ENCODE measurements at places on chromosomes 2 and 18.

GRCh38 chr2:221215487-221215886, 356.6 kb downstream of the EPHA4 start:
- DNase-seq: no peak

DNA sequence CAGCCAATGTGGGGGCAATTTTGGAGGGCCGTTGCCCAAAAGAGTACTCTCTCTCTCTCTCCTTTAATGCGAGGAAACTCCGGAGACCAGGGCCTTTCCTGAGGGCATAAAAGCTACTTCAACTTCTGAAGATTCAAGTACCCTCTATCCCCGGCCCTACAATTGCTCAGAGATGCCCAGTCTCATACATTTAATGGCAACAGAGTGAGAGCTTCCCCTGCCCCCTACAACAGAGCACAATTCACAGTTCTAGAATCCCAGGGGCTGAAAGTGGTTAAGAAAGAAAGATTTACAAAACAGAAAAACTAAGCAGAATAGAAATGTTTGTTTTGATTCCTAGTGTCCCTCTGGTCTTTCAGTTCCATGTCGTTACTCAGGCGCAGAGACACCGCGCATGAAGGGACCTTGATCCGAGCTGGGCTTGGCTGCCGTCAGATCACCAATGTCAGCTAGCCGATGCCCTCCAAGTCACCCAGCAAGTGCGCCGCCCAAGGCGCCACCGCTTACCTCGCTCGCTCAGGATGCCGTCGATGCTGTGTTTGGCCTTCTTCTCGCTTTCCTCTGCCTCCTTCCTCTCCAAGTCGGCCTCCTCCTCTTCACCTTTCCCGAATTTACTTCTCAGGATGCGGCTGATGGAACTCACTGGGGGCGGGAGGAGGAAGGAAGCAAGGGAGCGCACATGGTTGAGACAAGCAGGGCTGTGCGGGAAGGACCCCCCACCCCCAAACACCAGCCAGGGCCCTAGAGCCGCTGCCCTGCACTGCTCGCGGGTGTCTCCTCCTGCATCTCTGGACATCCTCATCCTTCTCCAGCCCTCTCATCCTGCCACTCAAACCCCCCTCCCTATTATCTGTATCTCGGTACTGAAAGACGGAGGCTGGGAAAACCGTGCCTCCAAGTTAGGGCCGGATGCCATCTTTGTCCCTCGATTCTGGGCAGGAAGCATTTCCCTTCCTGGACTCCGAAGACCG, 4.9 kb downstream of the PAX3 start:
- no peak for DNase-seq

GRCh38 chr2:21254170-21254965, 130.6 kb downstream of the TDRD15 start:
- DNase-seq: no peak

- no peak for DNase-seq
Observed at GRCh38 chr2:98127229-98127989, 40.4 kb downstream of the VWA3B start.

- no peak for DNase-seq
Observed at GRCh38 chr2:152782171-152782570, 63.8 kb downstream of the ARL6IP6 start.

- no peak for DNase-seq
Observed at GRCh38 chr2:70371753-70372152, 69.9 kb upstream of the FAM136A start.

DNA sequence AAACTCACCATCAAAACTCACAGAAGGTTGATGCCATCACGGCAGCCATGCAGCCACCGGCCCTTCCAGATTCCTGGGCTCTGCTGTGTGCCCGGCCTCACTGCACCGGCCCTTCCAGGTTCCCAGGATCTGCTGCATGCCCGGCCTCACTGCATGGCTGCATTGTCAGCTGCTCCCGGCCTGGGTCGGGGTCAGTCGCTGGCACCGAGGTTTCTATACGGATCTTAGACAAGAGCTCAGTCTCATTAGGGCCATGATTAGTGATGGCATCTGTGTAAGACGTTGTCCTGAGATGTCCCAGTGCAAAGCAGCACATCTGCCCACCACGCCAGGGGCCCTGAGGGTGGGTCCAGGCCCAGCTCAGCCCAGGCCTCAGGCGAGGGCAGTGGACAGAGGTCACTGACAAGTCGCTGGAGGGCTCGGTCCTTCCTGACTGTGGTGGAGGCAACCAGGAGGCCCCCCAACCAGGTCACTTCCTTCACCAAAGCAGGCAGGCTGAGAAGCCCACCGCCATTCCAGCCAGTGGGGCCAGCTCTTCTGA, 29.4 kb downstream of the TMEM18 start:
- DNase-seq: no peak

- DNase-seq: no peak
Observed at GRCh38 chr18:35121531-35121930, 80.3 kb downstream of the MAPRE2 start.

DNA sequence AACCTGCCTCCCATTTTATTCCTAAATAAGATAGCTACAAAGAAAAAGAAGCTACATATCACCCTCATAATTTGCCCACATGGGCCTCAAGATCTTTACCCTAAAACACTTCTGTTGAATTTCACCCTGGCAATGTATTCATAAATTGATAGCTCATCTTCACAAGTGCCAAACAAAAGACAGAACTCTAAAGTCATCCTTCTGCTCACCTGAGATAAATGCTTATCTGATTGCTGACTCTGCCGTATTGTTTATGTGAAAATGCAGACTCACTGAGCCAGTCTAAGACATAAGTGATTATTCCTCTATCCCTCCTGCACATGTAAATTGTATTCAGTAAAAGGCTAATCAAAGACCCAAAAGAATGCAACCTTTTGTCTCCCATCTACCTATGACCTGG, 2.0 kb downstream of the RDH14 start:
- DNase-seq: no peak

DNA sequence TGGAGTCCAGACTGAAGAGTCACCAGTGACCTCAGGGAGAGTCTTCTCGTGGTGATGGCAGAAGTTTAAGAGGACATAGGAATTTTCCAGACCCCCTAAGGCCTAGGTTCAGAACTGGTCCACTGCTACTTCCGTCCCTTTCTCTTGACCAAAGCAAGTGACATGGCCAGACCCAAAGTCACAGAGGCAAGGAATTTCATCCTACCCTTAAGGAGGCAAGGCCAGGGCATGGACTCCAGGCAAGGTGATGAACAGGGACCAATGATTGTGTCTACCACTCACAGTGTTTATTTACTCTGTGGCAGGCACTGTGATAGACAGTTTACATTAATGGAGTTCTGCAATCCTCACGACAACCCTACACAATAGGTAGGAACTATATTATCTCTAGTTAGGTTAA, 265.1 kb downstream of the GLI2 start:
- DNase-seq: no peak

- peak; percentile 41 for DNase-seq
Observed at GRCh38 chr18:63848159-63848558, 39.3 kb upstream of the SERPINB2 start.

- DNase-seq: no peak
Observed at GRCh38 chr2:8754106-8754776, 72.4 kb downstream of the ID2 start.

DNA sequence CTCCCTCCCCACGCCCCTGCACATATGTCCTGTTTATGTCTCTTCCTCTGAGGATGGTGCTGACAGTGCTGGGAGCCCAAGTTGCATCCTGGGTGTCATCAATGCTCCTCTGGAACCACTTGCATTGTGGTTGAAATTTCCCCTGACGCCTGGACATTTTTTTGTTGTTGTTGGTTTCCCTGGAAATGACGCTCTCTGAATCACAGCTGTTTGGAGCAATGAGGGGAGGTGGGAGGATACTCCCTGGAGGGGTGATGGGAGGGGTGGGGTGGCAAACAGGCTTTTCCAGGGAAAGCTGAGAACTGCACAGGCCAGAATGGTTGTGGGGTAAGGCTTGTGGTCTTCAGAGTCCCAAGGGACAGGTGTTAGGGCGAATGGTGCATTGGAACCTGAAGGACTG, 29.6 kb downstream of the CELF4 start:
- no peak for DNase-seq

DNA sequence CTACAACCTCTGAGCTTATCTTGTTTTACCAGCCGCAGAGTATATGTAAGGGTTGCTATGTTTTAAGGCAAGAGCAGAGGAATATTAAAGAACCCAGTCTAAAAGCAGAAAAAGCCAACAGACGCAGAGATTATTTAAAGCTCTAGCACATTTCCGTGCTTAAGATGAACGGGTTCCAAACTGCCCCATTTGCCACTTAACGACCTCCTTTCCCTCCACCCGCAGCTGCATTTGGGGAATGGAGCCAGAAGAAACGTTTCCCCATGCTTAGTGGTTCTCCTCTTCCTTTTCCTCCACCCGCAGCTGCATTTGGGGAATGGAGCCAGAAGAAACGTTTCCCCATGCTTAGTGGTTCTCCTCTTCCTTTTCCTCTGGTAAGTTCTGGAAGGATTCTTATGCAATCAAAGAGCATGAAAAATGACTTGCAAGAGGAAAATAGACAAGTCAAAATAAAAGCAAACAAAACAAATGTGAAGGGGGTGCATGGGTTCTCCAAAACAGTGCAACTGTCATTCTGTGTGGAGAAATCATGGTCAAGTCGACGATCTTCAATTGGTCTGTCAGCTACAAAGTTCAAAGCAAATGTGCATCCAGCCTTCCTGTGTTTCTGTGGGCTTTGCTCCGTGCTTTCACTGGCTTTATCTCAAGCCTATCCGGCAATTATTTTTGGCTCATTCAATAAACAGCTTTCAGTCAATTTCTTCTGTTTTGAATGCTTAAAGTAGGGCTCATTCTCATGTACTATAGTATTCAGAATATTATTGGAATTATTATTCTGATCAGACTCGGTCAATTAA, 57.8 kb downstream of the DIPK1C start:
- peak; percentile 7 for DNase-seq

DNA sequence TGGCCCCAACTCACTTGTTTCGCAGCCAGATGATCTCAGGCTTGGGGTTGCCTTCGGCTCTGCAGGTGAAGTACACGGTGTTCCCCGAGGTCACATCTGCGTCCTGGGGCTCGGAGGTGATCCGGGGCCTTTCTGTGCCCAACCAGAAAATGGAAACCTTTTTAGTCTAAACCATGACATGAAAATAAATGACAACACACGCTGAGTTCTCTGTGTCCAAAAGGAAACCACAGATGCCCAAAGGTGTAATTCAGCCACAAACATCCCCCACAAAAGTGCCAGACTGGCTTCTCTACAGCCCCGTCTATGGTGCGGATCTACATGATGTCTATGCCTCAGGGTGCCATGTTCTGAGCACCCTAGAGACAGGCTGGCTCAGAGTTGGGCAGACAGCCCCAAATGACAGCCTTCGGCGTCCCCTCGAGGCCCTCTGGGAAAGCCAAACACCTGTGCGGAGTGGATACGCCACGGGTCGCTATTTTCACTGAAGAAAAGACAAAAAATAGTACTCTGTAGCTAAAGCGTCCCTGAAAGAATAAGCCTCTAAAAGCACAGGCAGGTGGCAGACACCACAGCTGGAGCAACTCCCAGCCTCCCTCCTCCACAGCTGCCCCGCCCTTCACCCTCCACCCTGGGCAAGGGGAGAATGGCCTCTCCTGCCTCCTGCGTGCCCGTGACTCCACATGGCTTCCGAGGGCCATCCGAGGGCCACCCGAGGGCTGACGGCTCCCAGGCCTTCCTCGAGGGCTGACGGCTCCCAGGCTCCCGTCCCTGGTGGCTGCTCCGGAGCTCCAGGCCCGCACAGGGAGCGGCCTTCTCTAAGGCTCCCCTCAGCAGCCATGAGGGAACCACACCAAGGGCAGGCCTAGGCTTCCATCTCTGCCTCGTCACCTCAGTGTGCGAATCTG, 67.1 kb downstream of the PXDN start:
- DNase-seq: no peak

- DNase-seq: no peak
Observed at GRCh38 chr2:179909845-179910734, 48.7 kb upstream of the ZNF385B start.

DNA sequence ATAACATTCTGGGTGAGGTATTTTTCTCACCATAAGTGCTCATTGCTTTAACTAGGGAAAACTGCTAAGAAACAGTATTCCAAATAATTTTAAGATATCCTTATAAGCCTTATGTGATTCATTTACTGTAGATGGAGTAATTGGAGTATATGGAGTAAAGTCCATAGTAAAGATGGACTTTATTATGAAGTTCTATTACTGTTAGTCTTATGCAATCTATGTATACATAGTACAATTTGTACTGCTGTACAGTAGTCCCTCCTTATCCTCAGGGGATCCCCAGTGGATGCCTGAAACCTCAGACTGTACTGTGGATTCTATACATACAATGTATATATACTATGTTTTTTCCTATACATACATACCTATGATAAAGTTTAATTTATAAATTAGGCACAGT, 41.1 kb upstream of the OTX1 start:
- no peak for DNase-seq

- DNase-seq: no peak
Observed at GRCh38 chr2:101901241-101901640, 90.5 kb upstream of the IL1R2 start.

- no peak for DNase-seq
Observed at GRCh38 chr2:168233726-168234406, 13.5 kb downstream of the STK39 start.

DNA sequence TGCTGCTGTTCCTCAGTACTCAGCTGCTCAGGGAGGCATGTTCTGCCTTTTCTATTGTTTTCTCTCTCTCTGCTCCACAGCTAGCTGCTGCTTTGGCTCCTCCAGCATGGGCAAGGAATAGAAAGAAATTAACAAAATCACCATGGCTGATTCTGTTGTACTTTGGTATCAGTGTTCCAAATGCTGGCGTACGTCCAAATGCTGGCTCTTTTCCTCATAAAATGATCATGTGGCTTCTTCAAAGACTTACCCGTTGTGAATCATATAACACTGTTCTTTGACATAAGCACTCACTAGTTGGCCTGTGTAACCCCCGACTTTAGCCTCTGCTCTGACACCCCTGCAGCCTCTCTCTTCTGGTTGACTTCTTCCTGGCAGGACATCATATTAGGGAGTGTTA, 547.6 kb downstream of the CPS1 start:
- DNase-seq: no peak

DNA sequence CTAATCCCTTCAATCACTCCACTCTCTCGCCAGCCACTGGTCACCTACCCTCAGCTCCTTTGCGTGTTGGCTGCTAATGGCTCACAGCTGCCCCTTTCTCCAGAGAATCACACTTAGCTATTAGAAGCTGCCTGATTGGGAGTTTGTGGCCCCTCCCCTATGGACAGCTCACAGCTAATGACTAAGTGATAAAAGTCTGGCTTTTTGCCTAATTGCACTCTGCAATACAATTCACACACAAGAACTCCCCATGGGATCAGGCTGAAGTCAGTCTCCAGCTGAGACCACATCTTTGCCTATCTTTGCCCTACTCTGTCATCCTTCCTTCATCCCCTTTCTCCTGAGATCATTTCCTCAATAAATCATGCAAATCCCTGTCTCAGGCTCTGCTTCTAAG, 701.9 kb upstream of the RAB6C start:
- DNase-seq: no peak

DNA sequence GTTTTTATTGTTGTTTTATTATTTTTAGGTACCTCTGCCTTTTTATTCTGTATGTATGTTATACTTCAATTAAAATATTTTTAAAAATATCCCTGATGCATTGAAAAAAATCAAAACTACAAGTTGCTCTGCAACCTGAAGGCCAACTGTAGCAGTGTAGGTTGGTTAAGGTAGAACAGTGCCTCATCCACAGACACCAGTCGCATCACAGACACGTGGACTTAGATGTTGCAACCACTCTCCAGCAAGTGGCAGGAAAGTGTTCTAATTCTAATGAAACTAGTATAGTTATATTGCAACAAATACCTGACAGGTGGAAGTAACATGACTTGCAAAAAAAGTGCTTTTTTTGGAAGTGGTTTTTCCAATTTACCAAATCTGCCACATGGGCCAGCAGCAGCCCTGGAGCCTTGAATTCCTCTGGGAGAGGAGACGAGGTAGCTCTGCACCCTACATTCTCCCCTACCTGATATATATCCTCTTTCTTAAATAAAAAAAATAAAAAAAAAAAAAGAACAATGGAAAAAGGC, 28.4 kb upstream of the SLC3A1 start:
- no peak for DNase-seq

Data from inflammatory macrophage treated with lipopolysaccharide for 1 hour (primary cell).